ENCODE measurements at places on chromosomes 3 and 15.

- DNase-seq: no peak
These were observed 49.3 kb upstream of the IGF2BP2 start for GRCh38 chr3:185874119-185874518.

DNA sequence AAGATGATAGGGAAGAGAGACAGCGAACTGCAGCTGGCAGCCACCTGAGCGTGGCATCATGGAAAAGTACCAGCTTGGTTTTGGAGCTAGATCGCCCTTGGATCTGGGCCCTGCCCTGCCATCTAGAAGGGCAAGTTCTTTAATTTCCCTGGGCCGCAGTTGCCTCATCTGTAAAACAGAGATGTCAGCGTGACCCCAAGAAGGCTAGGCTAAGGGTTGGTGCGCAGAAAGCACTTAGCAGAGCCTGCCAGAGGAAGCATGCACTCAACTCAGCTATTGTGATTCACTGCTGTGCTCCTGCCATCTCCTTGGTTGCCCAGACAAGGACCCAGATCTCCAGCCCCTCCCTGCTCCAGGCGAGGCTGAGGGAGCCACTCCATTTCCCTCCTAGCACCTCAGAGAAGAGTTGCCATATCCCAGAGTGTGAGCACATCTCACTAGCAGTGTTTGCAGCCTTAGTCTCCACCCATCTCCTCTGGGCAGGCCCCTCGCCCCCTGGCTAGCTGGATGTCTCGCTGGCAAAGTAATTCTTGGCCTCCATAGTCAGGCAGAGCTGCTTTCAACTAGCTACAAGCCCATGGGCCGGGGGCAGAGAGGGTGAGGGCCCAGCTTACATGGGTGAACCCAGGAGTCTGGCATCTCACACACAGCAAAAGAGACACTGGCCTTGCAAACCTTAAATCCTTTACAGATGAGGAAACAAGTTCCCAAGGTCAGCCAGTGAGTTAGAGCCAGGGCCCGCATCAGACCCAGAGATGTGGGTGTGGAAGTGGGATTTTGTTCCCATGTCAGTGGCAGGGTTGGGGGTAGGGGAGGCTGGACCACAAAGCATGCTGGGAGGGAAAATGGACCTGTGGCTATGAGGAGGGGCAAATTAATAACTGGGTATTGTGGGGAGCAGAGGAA is 280.7 kb upstream of the TLE3 start:
- no peak for DNase-seq

DNA sequence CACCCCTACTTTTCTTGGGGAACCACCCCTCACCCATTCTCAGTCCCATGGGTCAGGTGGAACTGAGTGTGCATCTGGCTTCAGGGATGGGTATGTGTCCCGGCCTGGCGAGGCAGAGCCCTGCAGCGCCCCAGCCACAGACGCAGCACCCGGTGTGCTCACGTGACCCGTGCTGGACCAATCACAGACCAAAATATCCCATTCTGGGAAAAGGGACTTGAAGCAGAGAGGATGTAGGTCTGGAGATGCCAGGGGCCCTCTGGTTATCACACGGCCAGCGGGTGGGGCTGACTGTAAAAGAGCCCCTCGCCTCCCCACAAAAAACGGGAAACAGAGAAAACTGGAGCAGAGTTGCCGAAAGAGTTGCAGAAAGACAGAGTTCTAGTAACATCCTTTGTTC is 138.0 kb upstream of the RAD18 start:
- DNase-seq: no peak

DNA sequence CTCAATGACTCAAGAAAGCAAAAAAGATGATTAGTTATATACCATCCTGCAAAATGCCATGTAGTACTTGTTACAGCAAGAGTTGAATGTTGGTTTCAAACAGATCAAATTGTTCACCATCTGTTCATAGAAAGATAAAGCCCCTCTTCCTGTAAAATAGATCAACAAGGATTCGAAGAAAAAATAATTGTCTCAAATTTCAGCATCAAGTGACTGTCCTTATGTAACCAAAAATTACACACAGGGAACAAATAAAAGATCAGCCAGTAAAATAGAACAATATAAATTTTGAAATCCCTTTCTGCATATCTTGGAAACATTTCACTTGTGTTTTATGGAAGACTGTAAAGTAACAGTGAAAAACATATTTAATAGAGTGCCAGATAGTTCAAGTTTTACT is 165.1 kb upstream of the STAC start:
- DNase-seq: no peak

DNA sequence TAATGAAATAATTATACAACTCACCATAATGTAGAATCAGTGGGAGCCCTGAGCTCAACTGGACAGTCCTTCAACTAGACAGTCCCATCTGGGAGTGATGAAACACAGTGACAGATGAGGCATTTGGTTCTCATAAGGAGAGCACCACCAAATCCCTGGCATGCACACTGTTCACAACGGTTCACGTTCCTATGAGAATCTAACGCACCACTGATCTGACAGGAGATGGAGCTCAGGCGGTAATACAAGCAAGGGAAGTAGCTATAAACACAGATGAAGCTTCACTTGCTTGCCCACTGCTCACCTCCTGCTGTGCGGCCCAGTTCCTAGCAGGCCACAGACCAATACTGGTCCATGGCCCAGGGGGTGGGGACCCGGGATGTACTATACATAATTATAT is 17.0 kb downstream of the PRKAR2A start:
- DNase-seq: no peak

- no peak for DNase-seq
These were observed 19.9 kb downstream of the POLR2M start for GRCh38 chr15:57726411-57726810.

GRCh38 chr3:110314512-110315114 is 757.0 kb upstream of the NECTIN3 start:
- DNase-seq: peak; percentile 7

DNA sequence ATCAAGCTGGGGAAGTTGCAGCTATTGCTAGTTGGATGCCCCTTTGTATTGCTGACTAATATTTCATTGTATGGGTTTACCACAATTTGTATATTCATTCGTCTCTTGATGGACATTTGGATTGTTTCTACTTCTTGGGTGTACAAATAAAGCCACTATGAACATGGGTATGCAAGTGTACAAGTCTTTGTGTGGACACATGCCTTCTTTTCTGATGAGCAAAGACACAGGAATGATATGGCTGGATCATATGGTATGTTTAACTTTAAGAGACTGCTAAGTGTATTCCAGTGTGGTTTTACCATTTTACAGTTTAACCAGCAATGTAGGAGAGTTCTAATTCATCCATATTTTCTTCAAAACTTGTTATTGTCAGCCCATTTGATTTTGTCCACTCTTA is 32.2 kb downstream of the NECTIN3 start:
- no peak for DNase-seq

DNA sequence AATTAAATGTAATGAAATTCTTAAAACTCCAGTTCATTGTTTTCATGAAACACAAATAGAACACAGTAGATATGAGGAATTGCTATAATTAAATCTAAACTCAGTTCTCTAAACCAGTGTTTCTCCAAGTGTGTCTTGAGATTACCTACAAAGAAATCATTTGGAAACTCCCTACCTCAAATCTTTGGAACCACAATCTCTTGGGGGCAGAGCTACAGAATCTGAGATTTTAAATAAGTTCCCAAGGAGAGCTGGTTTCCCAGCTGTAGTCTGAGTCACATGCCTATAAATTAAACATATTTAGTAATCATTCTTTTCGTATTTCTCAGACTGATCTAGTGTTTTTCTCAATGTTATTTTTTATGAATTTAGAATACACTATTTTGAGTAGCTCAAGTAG is 17.0 kb upstream of the ACTC1 start:
- no peak for DNase-seq

DNA sequence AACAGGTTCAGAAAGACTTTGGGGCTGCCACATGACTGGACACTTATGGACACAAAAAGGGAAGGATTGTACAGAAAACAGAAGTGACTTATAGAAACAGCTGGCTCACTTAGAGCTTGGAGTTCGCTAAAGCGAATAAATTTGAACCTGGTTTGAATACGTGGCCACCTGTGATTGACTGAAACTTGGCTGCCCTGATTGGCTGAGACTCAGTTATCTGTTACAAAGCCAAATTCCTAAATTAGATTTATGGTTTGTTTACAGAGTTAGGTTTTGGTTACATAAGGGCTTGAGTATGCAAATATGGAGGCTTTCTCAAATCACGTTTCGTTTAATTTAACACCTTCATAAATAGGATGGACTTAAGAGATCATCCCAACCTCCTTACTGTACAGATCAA is 270.2 kb downstream of the THSD4 start:
- no peak for DNase-seq

DNA sequence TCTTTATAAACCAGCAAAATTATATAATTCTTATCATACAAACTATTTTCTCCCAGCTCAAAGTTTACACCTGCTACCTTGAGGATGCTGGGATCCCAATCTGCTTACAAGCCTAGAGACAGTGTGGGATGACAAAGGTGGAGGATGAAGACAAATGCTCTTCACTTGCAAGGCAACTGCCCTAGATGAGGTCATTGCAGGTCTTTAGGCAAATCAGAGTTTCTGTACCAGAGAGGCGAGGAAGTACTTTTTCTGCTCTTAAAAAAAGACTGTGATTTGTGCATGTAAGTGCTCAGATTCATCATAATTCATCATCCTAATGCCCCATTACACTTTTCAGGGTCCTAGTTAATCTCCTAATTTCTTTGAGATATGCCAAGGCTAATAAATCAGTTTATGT is 376.1 kb downstream of the ZPLD1 start:
- no peak for DNase-seq

DNA sequence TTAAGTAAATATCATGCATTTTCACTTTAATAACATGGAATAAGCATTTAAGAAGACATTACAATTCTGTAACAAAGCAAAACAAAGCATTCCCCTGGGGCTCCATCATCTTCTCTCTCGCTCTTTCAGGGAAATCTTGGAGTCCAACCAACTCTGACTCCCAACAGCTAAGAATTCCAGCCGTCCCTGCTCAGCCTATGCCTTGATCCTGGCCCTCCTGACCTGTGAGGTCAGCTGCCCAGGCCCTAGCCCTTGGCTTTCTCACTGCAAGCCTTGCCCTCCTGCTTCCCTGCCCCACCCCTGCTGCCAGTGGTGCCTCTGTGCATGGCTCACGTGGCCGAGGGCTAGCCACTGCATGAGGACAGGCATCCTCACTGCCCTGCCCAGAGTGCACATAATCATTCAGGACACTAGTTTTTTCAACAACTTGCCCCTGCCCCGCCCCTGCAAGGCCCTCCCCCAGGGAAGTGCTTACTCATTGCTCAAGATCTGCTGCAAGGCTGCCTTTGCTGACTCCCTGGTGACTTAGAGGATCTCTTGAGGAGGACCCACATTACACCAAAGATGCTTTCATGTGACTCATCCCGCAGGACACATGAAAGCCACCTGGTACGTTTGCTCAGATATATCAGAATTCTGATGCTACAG is 37.6 kb downstream of the MTMR10 start:
- DNase-seq: no peak

DNA sequence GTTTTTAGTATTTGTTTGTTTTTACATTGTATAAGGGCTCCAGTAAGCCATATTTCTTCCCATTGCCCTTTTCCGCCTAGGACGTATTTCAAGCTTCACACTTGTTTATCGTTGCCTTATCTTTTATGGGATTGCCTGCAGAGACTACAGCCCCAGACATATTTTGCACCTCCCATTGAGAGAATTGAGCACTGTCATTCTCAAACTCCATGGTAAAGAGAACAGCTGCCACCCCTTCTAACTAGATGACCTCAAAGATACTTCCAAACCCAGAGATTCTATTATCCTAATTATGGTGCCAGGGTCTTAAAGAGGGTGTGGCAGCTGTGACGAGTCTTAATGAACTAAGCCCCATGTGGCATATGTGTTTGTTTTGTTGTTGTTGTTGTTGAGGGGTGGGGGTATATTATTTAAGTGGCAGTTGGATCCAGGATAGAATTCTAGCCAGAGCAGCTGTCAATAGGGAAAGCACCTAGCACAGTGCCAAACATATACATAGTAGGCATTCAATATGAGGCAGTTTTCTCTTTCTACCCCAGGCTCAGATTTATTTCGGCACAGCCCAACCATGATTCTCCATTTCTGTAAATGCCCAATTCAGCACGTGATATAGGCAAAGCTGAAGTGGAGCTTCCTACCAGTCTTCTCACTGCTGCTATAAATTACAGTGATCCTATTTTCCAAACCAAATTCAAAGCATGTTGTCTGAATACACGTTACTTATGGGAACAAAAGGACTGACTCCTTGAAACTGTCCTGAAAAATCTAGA is 932 bp upstream of the TP53BP1 start:
- DNase-seq: no peak

DNA sequence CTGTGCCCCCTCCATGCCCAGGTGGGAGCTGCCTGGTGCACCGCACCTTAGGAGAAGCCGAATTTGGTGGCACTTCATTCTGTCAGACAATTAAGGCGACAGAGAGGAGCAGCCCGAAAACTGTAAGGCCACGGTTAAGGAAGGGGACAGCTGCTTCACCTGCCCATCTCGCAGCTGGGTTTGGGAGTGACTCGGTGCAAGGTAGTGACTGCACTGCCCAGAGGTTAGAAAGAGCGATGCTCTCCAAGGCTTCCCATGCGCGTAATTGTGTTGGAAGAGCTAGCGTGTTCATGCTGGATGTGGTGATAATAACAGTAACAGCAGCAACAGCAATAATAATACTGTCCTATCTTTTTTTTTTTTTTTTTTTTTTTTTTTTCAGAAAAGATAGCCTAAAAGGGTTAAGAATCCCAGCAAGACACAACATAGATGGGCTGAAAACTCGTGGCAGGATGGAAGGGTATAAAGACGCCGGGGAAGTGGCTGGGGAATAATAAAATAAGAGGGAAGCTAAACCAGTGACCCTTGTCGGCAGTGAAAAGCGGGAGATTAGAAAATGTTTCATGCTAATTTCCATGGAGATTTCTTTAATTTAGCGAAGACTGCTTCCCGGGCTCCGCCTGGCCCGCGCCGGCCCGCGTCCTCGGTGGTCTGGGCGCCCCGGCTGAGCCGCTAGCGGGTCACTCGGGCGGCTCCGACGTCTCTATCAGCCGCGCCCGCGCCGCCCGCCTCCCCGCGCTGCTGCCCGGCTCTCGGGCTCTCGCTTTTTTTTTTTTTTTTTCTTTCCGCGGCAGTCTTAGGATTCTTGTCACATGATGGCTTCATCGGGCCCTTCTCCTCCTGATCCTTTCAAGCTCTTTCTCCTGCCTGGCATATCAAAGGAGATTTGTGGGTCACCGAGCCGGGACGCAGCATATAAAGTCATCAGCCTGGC is 617.1 kb downstream of the NR2F2 start:
- no peak for DNase-seq

DNA sequence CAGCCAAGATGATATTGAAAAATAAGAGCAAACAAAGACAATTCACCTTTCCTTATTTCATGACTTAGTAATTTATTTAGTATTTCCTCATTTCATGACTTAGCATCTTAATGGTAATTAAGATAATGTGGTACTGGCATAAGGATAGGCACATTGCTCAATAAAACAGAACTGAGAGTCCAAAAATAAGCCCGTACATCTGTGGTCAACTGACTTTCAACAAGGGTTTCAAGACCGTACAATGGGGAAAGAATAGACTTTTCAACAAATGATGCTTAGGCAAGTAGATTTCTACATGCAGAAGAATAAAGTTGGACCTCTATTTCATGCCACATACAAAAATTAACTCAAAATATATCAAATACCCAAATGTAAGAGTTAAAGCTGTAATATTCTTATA is 603 bp upstream of the PYDC2 start:
- no peak for DNase-seq
